ENCODE measurements at places on chromosomes 13 and 19.

GRCh38 chr19:18508585-18508984 is 13.3 kb downstream of the ELL start:
- no peak for DNase-seq

GRCh38 chr19:1074544-1075283 is 7.7 kb downstream of the ARHGAP45 start:
- peak; percentile 82 for DNase-seq

DNA sequence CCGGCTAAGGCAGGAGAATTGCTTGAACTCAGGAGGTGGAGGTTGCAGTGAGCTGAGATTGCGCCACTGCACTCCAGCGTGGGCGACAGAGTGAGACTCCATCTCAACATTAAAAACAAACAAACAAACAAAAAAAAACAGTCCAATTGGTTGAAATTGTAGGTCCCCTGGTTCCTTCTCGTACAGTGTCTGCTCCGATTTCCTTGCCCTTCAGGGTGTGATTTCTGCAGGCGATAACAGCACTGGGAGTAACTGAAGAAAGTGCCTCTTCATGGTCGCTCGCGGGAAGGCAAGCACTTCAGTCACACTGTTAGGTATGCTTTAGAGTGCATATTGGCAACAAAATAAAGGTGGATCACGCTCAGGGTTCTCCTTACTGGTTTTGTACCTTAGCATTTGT is 39.7 kb downstream of the TPT1 start:
- DNase-seq, result no peak

- no peak for DNase-seq
Observed at GRCh38 chr13:45718992-45719391, 16.9 kb downstream of the CBY2 start.

GRCh38 chr19:38907227-38907626 is 4.8 kb downstream of the CCER2 start:
- DNase-seq, result no peak

DNA sequence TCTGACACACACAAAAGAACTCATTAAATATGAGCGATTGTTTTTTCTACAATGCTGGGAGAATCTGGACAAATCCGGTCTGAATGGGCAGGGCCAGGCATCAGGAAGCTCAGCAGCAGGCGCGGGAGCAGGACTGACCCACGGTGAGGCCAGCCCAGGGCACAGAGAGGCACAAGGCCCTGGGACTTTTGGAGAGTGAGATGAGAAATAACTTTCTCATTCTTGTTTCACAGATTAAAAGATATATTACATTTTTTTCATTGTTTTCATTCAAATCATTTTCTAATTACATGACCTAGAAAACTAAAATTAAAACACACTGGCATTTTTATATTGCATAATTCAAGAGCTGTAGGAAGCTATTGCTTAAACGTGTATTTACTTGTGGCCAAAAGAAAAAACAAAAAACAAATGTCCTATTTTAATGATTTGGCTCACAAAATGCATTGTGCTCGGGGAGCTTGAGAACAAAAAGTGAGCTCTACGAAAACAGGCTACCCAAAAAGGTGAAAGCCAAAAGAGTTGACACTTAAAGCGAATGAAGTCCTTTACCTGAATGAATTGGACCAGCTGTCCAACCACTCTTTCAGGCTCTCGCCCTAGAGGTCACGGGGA is 133.1 kb downstream of the TNFRSF19 start:
- no peak for DNase-seq

DNA sequence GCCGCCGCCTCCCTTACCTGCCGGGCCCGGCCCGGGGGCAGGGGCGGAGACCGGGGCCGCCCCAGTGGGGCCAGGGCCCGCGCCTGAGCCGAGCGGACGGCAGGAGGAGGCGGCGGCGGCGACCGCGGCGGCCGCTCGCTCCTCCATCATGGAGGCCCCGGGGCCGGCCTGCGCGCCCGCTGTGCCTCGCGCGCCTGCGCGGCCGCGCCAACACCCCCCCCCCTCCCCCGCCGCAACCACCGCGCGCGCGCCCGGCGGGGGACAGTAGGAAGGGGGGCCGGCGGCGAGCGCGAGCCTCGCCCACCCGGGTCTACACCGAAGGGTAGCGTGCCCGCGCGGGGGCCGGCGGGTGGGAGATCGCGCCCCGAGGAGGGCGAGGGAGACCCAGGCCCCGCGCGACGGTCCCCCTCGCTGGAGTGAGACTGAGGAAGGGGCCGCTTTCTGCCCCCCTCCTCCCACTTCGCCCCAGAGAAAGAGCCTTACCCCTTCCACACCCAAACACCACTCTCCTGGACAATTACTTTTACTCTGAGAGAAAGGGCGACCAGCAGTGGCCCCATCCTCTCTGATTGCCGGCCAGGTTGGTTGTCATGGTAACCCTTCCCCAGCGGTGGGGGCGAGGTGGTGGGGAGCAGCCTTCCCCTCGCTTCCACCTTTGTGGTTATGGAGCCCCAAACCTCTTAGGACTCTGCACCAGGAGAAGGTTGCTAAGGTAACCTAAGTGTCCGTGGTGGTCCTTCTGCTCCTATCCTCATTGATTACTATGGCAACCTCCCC is at the start of gene STRN4:
STRN4 (minus strand) TSS at position 170 of the 777 bp plus-strand sequence; CDS start at position 150, 20 bp downstream.
- peak; percentile 51 for DNase-seq

DNA sequence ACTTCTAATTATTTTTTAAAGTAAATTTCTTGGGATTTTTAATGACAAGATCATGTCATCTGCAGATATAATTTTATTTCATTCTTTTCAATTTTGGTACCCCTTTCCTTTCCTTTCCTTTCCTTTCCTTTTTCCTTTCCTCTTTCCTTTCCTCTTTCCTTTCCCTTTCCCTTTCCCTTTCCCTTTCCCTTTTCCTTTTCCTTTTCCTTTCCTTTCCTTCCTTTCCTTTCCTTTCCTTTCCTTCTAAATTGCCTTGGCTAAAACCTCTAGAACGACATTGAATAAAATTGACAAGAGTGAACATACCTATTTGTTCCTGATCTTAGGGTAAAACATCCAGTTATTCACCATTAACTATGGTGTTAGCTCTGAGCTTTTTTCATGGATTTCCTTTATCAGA is 334.1 kb downstream of the NDFIP2 start:
- DNase-seq, result no peak

GRCh38 chr13:90201676-90202460 is 1145.6 kb upstream of the MIR17HG start:
- DNase-seq, result no peak

DNA sequence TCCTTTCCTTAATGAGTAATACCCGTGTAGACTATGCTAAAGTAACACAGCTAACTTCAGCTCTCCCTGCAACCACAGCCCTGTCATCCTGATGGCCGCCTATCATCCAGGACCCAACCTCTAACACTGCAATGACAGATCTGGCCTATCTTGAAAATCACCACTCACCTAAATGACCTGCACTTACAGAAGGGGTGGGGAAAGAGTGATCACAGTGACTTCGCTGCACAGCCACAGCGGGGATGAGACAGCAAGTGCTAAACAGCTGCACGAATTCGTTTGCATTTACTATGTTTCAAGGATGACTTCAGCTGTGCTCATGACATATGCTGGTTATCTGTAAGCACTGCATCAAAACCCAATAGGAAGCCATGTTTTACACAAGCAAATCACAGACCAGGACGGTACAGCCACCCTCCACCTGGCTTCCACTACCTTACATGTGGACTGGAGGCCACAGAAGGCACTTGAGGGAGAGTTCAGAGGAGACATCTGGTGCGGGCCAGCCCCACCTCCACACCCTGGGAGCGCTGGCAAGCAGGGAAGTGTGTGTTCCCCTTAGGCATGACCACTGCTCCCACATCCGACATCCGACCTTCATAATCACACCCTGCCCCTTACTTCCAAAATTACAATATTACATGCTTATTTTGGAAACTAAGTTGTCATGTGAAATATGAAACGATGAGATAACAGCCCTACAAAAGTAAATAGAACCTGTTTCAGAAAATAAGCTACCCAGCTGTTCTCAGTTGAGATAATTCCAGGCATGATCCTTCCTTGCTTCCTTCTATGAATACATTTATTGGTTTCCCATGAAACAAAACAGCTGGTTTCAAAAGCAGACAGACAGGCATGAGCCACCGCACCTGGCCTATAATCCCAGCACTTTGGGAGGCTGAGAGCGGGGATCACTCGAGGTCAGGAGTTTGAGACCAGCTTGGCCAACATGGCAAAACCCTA is 95.7 kb downstream of the STK24 start:
- DNase-seq, result no peak

DNA sequence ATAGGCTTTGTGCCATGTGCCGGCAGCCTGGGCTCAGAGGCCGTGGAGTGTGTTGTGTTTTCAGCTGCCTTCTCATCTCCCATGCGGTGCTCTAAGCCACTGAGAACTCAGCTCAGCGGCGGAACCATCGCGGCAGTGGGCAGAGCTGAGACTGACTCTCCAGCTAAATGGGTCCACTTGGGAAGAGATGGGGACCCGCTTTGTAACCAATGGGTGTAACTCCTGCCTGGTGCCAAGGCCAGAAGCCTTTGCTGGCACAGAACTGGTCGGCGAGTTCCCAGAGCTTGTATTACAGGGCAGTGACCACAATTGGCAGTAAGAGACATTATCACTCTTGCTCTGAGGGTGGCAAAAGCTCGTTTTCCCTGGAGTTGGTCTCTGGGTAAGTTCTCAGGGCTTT is 183.0 kb downstream of the STK24 start:
- no peak for DNase-seq

DNA sequence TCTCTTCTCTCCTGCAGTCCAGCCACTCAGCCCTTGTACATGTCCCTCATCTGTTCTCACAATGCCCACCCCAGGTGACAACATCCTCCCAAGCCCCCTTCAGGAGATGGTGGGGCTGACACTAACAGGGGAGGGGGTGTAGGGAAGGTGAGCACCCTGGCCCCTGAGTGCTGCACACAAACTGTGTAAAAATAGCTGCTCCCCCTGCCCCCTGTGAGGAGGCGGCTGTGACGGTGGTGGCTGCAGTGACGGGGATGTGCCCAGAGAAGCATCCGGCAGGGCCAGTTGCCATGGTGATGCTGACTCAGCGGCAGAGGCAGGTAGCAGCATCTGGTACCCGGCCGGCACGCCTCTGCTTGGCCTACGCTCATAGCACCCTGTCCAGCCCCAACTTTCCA is 13.0 kb upstream of the JUND start:
- peak; percentile 85 for DNase-seq

DNA sequence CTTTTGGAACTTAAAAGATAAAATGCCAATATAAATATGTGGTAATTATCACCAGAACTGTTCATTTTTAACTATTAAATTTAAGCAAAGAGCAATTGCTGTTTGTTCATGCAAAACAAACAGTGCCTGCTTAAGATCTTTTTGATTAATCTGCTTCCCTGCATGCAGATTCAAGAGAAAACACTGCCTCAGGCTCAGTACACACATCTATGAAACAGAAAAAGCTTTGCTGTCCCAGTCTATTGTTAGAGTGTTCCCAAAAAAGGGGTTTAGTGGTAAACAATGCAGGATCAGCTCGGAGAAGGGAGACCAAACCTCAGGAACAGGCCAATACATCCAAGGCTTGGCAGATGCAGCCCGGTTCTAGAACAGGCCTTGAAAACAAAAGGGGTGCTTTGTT is 49.3 kb upstream of the TDRD3 start:
- no peak for DNase-seq

GRCh38 chr13:52454459-52454819 is 839 bp upstream of the CKAP2 start:
- DNase-seq, result no peak

GRCh38 chr13:113952151-113952982 is 21.5 kb downstream of the C13orf46 start:
- no peak for DNase-seq

GRCh38 chr19:5094768-5095567 is 126.1 kb downstream of the KDM4B start:
- DNase-seq, result no peak

- no peak for DNase-seq
Observed at GRCh38 chr19:513368-514165, 6.3 kb downstream of the TPGS1 start.

Measured in activated T-helper 9 cell treated with anti-CD3 and anti-CD28 coated beads, Interleukin-2, amount 50 U/mL, for 16 hours (primary cell).